ENCODE measurements at places on chromosomes 5 and 9.

GRCh38 chr5:53560028-53560427 lies 411 bp upstream of the NDUFS4 start:
- no peak for DNase-seq

GRCh38 chr9:71630377-71630995 lies 137.8 kb downstream of the CEMIP2 start:
- no peak for DNase-seq

DNA sequence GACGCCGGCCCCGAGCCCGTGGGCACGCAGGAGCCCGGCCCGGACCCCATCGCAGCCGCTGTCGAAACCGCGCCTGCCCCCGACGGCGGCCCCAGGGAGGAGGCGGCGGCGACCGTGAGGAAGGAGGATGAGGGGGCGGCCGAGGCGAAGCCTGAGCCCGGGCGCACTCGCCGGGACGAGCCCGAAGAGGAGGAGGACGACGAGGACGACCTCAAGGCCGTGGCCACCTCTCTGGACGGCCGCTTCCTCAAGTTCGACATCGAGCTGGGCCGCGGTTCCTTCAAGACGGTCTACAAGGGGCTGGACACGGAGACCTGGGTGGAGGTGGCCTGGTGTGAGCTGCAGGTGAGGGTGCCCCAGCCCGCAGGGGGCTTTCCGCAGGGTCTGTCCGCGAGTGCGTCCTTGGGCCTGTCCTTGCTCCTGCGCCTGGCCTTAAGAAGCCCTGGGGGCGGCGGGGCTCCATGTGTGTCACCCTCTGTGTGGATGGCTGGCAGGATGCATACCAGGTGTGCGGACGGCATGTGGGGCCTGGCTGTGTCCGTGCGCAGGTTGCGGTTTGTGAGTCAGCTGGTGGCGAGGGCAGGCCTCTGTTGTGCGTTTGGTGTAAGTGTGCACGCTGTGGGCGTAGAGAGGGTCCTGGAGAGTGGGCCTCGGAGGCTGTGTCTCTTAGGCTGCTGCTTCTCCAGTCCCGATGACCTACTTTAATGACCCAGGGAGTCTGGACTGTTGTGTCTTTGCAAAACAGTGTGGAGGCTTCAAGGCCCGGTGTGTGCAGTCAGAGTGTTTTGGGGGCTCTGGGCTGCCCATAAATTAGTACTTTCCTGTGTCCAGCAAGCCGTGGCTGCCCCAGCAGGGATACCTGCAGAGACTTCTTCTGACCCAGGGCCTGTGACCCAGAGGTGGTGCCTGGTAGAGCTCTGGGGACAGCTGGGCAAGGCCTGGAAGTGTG lies 1.6 kb downstream of the WNK2 start:
- DNase-seq = no peak

- DNase-seq = no peak
These were observed 24.8 kb downstream of the TGFBI start for GRCh38 chr5:136053336-136054141.

DNA sequence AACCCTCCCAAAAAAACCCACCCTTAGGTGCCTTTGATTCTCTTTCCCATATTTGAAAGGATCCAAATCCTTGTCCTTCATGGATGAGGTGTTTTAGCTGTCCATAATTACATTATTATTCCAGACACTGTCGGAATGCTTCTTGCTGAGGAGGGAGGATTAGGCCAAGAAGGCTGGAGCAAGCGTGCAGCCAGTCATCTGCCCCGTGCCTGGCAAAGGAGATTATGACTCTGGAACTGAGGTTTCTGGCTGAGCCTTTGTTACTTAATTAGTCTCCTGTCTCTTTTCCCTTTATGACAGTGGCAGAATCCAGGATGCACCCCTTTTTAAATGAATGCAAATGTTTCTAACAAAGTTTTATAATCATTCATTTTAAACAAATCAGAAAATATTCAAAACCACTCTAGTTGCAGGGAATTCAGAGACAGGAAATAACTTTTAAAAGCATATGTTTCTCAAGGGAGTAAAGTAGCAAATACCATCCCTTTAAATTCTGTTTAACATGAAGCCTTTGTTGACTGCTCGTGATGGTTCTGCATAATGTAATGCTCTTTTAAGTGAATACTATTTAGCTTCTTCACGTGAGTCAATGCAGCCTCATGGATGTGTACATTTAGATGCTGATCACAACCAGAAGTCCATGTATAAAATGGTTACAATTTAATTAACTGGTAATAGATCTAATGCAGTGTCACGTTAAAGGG lies 69.8 kb downstream of the GALNT10 start:
- no peak for DNase-seq

DNA sequence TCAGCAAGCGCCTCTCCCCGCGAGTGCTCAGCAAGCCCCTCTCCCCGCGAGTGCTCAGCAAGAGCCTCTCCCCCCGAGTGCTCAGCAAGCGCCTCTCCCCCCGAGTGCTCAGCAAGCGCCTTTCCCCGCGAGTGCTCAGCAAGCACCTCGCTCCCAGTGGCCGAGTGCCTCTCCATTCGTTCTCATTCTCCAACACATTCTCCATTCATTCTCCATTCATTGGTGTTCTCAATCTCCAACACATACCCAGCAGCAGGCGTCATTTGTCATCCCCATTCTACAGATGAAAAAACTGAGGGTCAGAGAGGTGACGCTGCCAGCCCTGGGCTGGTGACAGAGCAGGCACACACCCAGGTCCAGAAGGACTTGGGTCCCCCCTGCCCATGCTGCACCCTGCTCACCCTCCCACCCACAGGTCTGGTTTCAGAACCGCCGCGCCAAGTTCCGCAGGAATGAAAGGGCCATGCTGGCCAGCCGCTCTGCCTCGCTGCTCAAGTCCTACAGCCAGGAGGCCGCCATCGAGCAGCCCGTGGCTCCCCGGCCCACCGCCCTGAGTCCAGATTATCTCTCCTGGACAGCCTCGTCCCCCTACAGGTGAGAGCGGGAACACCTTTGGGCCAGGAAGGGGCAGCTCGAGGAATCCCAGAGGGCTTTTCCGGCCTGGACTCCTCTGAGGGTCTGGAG lies 32.5 kb downstream of the PTGES start:
- DNase-seq = no peak

GRCh38 chr5:125274938-125275724 lies 528.7 kb upstream of the ZNF608 start:
- no peak for DNase-seq

- DNase-seq = no peak
These were observed 358.4 kb upstream of the RPS23 start for GRCh38 chr5:82636591-82636990.
